ENCODE measurements at places on chromosomes 6 and 20.

DNA sequence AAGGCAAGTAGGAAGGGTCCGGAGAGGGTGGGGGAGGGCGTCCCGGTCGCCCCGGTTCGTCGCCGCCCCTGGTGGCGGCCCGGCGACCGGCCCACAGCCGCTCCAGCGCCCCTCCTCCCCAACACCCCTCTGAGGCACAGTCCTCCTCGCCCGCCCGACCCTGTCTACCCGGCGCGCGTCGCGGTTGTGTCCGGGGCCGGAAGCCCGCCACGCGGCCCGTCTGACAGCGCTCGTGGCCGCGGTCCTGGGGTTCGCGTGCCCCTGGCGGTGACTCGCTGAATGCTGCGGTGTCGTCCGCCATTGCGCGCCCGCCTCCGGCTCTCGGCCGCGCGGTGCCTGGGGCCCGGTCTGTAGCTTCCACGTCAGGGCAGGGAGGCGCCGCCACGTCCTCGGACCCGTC lies 335.3 kb upstream of the DEFB115 start:
- no peak for DNase-seq

DNA sequence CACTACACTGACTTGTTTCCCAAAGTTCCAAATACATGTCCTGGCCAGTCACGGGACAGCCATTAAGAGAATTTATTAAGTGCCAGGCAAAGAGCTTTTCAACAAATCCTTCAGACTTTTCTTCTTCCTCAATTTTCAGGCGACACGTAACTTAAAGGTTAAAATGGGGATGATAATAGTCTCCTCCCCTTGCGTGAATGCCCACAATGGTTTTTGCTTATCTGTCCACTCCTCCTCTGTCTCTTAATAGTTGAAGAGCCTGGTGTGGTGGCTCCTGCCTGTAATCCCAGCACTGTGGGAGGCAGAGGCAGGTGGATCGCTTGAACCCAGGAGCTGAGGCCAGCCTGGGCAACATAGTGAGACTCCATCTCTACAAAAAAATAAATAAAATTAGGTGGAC lies 11.4 kb upstream of the PARD6B start:
- no peak for DNase-seq

DNA sequence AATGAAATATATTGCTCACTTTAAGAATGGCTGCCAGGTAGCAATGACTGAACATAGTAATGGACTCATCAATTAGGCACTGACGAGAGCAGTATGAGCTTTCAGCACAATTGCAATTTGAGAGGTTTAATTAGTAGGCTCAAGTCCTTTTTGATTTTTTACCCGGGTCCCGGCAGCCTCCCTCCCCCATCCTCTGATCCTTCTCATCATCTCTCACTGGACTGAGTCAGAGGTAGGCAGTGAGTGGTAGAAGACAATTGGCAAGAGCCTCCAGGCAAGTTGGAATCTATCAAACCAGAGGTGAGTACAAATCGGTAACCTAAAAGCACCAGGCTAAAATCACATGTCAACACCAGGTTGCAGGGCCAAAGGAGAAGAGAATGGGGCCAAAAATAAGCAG lies 107.9 kb downstream of the DCDC2 start:
- DNase-seq = no peak

GRCh38 chr20:15618912-15619311 lies 954.3 kb downstream of the KIF16B start:
- no peak for DNase-seq
